ENCODE measurements at places on chromosomes 11 and 22. TPM values are rescaled to one million over a fixed set of nuclear protein-coding genes. Genes with fewer than 3 reads are reported as not detected.

The P2RY2 gene
- 0.58 TPM for polyA plus RNA-seq

The A4GALT gene
- polyA plus RNA-seq: 16.8 TPM

The ACR gene
- 0.38 TPM for polyA plus RNA-seq

- DNase-seq: peak; percentile 85
Measured at GRCh38 chr11:124763156-124763947, 1.3 kb upstream of the ESAM start.

DNA sequence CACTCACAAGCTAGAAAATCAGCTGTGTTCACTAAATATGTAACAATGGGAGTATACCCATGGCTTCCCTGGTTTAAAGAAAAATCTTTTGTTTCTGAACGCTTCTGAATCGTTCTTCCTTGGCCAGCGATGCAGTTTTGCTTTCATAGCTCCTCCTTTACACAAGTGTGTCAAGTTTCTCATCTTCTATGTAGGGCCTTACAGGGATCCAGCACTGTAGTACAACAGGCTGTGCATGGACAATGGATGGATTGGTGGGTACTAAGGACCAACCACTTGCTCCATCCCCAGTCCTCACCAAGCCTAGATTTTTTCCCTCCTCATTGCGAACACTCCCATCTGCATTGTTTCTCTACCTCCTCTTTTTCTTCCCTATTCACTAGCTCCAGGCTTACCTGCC, 24.3 kb upstream of the POU2AF2 start:
- DNase-seq: no peak

DNA sequence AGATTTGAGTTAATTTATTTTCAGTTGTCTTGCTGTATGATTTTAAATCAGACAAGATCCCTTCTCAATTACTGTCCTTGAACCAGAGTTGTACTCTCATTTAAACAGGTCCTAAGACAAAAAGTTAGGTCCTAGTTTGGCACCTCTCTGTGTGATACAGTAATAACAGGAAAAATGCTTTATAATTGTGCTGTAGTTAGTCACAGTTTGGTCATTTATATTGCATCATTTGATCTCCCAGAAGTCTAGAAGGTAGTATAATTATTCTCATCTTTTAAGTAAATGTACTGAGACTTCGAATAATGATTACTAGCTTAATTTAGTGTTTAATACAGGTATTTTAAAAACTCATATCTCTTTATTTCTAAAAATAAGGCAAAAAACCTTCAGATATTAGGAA, 18.1 kb upstream of the LUZP2 start:
- no peak for DNase-seq

- DNase-seq: no peak
Measured at GRCh38 chr22:33247758-33248157, 189.6 kb upstream of the SYN3 start.

- no peak for DNase-seq
Measured at GRCh38 chr11:131066551-131066950, 150.3 kb upstream of the SNX19 start.

DNA sequence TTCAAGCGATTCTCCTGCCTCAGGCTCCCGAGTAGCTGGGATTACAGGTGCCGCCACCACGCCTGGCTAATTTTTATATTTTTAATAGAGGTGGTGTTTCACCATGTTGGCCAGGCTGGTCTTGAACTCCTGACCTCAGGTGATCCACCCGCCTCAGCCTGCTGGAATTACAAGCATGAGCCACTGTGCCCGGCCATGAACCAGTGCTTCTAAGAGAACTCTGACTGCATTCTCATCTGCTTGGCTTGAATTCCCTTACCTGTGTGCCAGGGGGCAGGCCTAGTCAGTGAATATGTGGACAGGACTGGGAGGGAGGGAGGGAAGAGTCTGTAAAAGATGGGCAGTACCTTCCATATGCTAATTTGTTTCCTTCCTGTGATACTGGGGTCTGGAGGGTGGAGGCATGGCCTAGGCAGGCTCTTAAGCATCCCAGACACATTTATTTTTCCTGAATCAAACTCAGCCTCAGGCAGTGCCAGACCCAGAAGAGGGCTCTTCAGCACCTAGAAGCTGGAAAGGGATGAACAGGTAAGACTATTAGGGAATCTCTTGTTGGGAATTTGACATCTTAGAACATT, 6.6 kb downstream of the RPS25 start:
- DNase-seq: no peak

DNA sequence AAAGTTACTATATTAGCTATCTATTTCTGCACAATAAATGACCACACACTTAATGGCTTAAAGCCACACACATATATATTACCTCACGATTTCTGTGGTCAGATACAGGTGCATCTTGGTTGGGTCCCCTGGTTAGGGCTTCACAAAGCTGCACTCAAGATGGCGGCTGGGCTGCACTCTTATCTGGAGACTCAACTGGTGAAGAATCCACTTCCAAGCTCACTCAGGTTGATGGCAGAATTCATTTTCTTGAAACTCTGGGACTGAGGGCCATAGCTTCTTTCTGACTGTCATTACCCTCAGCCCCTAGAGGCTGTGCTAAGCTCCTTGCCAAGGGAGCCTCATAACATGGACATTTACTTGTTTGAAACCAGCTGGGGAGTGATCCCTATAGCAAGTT, 5.1 kb upstream of the MS4A10 start:
- DNase-seq: no peak

DNA sequence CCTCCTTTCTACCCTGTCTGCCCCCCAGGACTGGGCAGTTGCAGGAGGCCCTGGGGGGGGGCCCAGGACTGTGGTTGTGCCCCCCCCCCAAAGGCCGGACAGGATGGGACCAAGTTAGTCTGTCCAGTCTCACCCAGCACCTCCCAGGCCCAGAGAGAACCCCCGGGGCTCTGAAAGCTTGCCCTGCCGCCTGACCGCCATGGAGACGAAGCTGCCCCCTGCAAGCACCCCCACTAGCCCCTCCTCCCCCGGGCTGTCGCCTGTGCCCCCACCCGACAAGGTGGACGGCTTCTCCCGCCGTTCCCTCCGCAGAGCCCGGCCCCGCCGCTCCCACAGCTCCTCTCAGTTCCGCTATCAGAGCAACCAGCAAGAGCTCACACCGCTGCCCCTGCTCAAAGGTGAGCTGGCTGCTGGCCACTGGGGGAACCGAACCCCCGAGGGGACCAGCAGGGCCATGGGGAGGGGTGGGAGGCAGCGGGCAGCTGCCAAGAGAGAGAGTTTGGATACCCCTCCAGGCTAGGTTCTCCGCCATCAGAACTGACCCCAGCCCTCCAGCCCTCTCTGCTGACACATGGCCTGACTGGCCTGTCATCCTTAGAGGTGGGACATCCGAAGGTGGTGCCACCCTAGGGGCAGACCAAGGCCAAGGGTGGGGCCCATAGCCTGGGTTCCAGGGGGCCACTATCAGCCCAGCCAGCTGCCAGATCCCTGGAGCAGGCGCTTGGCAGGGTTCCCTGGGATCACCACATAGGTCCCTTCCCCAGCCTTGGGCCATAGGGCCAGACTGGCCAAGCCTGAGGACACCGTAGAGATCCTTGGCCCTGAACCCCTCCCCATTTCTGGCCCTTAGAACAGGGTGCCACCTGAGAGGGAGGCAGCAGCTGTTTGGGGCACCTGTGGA, 1.3 kb downstream of the PPP2R5B start:
- no peak for DNase-seq

DNA sequence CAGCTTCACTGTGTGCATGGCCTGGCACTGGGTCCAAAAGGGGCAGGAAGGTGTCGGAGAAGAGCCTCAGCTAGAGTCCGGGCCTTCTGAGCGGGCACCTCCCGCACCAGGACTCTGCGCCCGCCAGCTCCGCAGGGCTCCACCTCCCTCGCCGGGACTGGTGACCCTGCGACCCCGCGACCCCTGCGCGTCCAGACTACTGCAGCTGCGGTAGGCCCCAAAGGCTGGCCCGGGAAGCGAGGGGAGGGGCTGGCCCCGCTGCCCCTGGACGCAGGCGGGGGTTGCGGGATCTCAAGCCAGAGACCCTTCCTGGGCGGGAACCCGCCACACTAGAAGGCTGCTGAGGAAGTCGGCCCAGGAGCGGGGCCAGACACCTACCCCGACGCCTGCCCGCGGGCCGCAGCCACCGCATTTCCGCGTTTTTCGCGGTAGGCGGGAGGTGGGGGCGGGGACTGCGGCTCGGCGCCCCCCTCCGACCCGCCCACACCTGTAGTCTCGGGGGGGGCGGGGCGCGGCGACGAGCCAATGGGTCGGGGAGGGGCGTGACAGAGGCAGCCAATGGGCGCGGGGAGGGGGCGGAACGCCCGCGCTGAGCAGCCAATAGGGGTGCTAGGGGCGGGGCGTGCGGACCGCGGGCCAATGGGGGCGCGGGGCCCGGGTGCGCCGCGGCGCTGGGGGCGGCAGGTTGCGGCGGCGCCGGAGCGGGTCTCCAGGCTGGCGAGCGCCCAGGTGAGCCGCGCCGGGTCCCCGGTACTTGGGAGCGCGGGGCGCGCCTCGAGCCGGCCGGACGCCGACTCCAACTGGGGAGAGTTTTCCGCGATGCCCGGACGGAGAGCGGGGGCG, at the start of the genes LMNTD2 and RASSF7:
Gene LMNTD2, minus strand, starts transcription at position 434 of the 843 bp plus-strand sequence. Its CDS starts 22 bp downstream, at position 412.
Gene RASSF7, plus strand, starts transcription at position 666 of the 843 bp plus-strand sequence. CDS start 799 bp downstream, outside the sequence.
- DNase-seq: peak; percentile 86
